ENCODE measurements at places on chromosomes 2 and 18.

GRCh38 chr2:216426166-216426777 lies 14.0 kb downstream of the SMARCAL1 start:
- DNase-seq, result no peak

DNA sequence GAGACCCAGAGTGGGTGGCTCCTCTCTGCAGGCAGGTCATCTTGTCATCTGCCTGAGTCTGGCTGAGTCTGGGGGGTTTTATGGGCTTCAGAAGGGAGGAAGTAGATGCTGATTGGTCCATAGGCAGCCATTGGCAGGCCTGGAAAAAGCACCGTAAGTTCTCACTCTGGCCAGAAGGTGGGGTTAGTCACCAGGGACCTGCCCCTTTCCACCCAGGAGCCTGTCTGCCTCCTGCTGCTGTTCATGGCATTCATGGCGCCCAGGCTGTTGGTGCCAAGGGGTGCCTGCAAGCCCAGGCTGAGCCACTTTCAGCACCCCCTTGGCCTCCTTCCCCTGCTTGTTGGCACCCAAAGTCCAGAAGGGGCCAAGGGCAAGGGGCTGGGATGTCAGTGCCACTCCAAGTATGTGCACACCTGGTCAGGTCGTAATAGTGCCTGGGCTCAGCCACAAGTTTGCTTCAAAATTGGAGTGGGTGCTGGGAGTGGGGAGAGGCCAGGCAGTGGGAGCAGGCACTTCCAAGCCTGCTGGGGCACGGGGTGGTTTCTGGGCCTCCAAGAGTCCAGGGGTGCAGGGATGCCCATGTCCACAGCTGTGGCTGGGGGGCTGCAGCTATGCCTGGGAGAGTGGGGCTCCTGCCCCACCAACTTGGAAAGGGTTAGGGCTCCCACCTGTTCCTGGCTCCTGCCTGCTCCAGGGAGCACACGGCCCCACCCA lies 178.1 kb downstream of the FAM210A start:
- DNase-seq, result no peak

GRCh38 chr2:158046121-158046880 lies 55.4 kb upstream of the UPP2 start:
- no peak for DNase-seq

GRCh38 chr2:85266146-85267041 lies 61.4 kb downstream of the TGOLN2 start:
- peak; percentile 57 for DNase-seq

DNA sequence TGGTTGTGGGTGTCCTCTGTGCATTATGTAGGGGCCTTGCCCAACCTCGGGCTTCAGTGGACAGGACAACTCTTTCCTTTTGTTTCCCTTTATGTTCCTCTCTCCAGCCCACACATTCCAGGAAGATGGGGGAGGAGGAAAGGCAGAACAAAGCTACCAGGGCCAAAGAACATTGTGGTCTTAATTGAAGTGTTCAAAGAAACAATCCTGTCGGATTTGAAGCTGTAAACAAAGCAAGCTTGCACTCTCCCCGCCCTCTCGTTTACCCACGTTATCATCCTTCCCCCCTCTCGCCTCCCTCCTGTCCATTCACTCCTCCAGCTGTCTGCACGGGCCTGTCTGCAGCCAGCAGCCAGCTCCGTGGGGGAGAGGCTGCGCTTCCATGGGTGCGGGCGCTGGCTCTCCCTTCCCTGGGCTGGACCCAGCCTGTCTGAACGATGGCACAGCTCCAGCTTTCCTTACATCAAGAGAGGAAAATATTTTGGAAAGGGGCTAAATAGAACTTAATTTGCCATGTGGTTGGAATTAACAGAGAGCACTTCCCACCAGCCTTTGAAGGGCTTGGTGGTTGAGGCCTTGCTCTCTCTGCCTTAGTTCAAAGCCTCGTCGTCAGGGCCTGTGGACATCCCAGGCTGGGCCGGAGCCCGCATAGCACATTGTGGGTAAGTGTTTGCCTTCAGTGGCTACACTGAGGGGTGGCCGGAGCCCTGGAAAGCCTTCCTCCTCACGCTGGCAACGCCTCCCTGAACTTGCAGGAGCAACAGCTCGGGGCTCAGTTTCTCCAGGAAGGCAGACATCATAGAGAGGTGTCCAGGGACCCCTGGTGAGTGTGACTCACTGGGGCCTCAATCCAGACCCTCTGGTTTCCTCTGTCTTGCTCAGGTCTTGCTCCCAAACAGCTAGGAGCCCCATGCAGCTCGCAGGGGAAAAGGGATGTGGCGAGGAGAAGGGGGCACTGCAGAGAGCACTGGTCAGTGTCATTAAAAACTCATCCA lies 60.6 kb upstream of the HS6ST1 start:
- no peak for DNase-seq

DNA sequence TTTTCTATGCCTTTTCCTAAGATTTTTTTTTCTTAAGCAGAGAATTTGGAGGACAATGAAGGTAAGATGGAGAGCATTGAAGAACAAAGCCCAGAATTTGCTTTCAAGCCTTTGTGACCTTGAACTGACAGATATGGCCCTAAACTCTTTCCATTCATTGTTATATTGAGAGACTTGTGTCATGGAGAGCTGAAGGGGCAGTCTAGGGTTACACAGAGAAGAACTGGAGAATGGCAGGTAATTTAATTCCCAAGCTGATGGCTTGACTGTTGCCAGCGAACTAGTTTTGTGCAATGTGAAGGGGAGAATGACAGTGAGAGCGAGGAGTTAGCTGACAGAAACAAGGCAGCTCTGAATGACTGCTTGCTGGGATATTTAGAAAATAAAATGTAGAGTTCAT lies 1344.2 kb downstream of the LRP1B start:
- no peak for DNase-seq

GRCh38 chr2:147589127-147589526 lies 255.7 kb upstream of the ACVR2A start:
- no peak for DNase-seq

DNA sequence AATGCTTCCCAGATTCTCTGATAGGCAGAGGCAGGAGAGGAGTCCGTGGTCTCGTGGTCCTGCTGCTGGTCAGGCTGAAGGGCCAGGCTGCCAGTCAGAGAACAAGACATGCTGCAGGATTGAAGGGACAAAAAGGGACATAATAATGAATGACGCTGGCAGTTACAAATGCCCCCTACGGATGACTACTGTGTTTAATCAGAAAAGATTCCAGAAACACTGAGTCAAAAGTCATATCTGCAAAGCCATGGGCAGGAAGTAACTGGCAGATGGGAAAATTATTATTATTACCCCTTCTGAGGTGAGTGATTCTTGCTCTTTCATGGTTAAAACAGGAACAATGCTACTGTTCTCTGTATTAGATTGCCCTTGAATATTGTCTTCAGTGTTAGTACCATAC lies 19.0 kb downstream of the LCT start:
- no peak for DNase-seq

All from activated CD4-positive, CD25-positive, alpha-beta regulatory T cell (primary cell).